SK-N-SH (cell line): ENCODE measurements at places on chromosomes 1 and 21. TPM values are rescaled to one million over a fixed set of nuclear protein-coding genes. Genes with fewer than 3 reads are reported as not detected.
A peak's percentile ranks its signal among the peaks of the same experiment; 100 is the strongest.

Gene SPRR2G
- not detected in 2 replicates for polyA plus RNA-seq

Gene RGS18
- not detected in 2 replicates for polyA plus RNA-seq

DNA sequence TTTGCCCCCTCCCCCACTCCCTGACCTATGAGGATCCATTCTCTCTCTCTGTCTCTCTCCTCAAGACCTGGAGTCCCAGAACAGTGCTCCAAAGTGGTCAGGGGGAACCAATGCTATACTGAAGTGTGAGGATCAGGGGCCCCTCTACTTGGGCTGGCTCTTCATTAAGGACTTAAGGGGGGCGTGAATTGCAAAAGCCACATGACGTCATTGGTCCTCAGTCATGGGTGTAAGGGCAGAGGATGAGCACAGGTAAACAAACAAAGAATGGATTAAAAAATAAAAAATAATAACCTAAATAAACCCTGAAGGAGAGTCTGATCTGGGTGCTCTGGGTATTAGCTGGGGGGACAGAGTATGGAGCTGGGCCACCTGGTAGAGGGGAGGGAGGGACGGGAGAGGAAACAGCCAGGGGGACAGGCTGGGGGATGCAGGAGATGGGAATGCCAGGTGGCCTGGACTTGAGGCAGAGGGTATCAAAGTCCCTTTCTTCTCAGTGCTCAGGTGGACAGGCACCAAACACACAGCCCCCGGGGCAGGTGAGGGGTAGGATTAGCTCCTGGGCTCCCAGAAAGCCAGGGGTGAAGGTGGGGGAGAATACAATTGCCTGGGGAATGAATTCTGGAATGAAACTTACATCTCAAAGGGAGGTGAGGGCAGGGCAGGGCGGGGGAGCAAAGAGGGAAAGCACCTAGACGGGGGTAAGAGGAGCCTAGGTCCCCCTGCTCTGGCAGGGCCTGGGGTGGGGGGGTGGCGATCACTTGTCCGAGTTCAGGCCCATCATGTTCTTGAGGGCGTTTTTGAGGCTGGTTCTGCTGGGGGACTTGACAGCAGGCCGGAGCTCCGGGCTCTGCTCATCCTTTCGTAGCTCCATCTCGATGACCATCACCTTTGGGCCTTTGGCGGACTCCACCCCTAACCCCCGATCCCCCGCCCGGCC is 4.6 kb downstream of the MPZ start:
- H3K27me3 ChIP-seq, result no peaks in the 10 kb centered on the region
- H3K36me3 ChIP-seq, result peaks cover 3% of the 10 kb centered on the region
- H3K4me3 ChIP-seq, result peak overlapping the region; percentile 79
- no peak overlapping the region for H3K27ac ChIP-seq

DNA sequence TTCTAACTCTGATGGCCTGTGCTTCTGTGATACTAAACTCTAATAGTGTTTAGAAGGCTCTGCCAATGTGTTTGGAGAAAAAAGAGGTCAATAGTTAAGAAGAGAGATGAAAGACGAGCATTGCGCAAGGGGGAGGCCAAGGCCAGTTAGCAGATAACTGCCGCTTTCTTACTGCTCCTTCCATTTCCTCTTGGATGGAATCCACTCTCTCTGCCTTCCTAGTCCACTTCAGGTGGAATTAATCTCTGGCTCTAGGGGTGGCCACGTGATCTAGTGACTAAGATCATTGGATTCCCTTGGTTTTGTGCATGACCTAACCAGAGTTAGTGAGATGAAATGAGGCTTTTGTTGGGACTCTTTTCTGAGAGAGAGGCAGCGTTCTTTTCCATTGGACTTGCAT is 148.3 kb downstream of the ACTL8 start:
- H3K27ac ChIP-seq, result no peak overlapping the region
- H3K4me1 ChIP-seq, result no peaks in the 10 kb centered on the region
- no peaks in the 10 kb centered on the region for H3K27me3 ChIP-seq
- H3K4me3 ChIP-seq, result no peak overlapping the region
- H3K36me3 ChIP-seq, result no peaks in the 10 kb centered on the region

- peaks cover 8% of the 10 kb centered on the region; the same call in 1 of the 2 replicates for H3K4me1 ChIP-seq
- peaks cover 28% of the 10 kb centered on the region for H3K36me3 ChIP-seq
- DNase-seq, result no peak
- peak overlapping the region; percentile 92 for H3K4me3 ChIP-seq
- no peak overlapping the region for H3K27ac ChIP-seq
These were observed 529 bp upstream of the MARCKSL1 start for GRCh38 chr1:32336591-32336932.

DNA sequence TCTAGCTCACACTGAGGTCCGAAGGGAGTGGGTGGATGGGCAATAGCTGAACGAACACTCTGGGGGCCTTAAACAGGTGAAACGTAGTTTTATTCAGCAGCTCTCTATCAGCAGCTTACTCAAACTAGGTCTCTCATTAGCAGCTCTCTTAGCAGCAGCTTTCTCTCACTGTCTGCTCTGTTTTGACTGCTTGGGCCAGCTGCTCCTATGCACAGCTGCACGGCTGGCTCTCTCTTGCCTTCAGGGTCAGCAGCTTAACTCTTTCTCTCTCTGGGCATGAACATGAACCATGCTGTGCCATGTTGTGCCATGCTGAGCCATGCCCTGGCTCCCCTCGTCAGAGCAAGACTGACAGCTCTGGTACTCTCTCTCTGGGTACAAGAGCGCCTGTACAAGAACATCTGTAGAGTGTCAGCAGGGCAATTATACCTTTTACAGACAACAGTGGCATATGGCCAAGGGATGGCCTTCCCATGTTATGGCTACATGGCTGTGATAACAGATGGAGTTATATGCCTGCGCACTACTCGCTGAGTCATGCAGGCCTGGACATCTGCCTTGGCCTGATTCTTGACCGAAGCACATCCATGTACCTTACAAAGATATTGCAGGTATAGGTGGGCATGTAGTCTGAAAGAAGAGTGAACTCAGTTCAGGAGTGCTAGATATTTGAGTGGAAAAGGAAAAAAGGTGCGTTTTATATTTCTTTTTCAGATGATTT is 152.4 kb downstream of the LEPR start:
- H3K4me3 ChIP-seq, result no peak overlapping the region
- H3K27ac ChIP-seq, result no peak overlapping the region
- H3K27me3 ChIP-seq, result no peaks in the 10 kb centered on the region
- H3K4me1 ChIP-seq, result no peaks in the 10 kb centered on the region

Gene PLEKHG5
- 14.7 and 14.9 TPM in 2 replicates for polyA plus RNA-seq

DNA sequence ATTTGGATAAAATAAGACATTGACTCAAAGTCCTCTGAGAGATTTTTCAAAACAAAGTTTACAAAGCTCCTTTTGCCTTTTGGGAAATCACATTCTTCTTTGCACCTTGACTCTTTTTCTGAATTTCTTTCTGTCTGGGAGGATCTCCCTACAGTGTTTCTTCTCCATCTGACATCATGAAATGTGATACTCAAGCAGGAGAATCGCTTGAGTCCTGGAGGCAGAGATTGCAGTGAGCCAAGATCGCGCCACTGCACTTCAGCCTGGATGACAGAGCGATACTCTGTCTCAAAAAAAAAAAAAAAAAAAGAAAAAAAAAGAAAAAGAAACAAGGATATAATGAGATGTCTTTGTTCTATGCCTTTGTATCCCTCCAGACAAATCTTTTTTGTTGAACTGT is 13.3 kb upstream of the GRIK1 start:
- no peak for DNase-seq
- H3K27ac ChIP-seq, result no peak overlapping the region
- H3K4me3 ChIP-seq, result no peak overlapping the region
- no peaks in the 10 kb centered on the region for H3K4me1 ChIP-seq

- no peaks in the 10 kb centered on the region; the same call in 1 of the 2 replicates for H3K27me3 ChIP-seq
- no peak overlapping the region for H3K27ac ChIP-seq
- no peak overlapping the region for H3K4me3 ChIP-seq
These were observed 104.6 kb downstream of the ZSCAN20 start for GRCh38 chr1:33576821-33577599.

Gene RGS5
- 260 and 290 TPM in 2 replicates for polyA plus RNA-seq

Gene ADAMTSL4
- 2.4 and 3.4 TPM in 2 replicates for polyA plus RNA-seq

DNA sequence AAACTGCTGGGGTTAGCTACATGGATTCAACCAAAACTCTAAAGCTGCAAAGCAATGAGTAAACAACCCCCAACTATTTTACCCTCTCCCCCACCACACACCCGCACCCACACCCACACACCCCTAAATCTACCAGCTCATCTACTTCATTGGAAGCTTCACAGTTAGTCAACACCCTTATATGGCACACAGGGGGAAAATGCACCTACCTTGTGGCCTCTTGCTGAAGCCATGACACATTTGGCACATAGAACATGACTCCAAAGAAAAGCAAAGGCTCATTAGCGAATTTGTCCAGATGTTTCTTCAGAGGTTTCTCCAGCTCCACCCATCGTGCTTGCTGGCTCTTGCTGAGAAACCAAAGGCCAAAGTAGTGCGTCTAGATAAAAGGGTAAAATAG is 99.8 kb downstream of the PTPN14 start:
- peak overlapping the region; percentile 86; the same call in 1 of the 2 replicates for H3K27ac ChIP-seq
- H3K27me3 ChIP-seq, result no peaks in the 10 kb centered on the region
- DNase-seq, result no peak
- peaks cover 69% of the 10 kb centered on the region for H3K4me1 ChIP-seq
- H3K4me3 ChIP-seq, result no peak overlapping the region

- H3K27me3 ChIP-seq, result no peaks in the 10 kb centered on the region
- peaks cover 6% of the 10 kb centered on the region; the same call in 1 of the 2 replicates for H3K4me1 ChIP-seq
- peak overlapping the region; percentile 11; the same call in 1 of the 2 replicates for H3K27ac ChIP-seq
- no peak overlapping the region for H3K4me3 ChIP-seq
These were observed 15.5 kb upstream of the SNX27 start for GRCh38 chr1:151596166-151596953.

- no peak overlapping the region for H3K4me3 ChIP-seq
- no peak for DNase-seq
- no peak overlapping the region for H3K27ac ChIP-seq
- H3K4me1 ChIP-seq, result no peaks in the 10 kb centered on the region
- H3K27me3 ChIP-seq, result peaks cover 12% of the 10 kb centered on the region; the same call in 1 of the 2 replicates
These were observed 12.2 kb upstream of the ACTRT2 start for GRCh38 chr1:3009021-3009420.

DNA sequence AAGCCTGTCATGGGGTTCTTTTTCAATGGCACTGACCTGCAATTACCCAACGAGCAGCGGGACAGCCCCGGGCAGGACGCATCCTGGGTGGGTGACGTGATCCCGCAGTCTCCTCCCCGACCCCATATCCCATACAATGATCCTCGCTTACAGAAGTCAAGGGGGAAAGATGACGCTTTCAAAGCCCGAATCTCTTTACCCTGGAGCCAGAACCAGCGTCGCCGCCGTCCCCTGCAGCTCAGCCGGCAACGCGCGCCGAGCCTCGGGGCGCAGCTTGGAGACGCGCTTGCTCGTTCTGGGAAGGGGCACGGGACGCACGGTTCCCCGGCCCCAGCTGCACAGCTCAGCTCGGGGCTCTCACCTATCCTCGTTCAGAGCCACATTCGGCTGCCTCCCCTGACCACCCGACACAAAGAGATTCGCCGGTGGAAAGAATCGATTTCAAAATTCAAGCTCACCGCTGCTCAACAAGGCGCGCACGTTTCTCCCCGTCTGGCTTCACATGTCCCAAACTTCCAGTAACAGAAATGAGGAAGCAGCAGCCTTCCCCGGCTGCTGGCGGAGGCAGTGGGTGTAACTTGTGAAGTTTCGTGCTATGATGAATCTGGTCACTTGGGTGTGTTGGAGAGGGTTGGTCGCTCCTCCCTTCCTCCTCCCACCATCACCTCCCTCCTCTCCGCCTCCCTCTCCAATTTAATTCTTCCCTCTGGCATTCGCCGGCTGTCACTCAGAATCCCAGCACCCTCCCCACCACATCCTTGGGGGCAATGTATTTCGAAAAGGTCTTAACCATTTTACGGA is at the start of gene TIAM1:
Gene TIAM1 (minus strand): TSS at position 582 of the 801 bp plus-strand sequence. CDS start 77,289 bp downstream, outside the sequence.
- peaks cover 13% of the 10 kb centered on the region; the same call in 1 of the 2 replicates for H3K4me1 ChIP-seq
- peak; percentile 64 for DNase-seq
- H3K27ac ChIP-seq, result no peak within 1 kb of the TSS
- no peaks in the 10 kb centered on the region for H3K36me3 ChIP-seq

DNA sequence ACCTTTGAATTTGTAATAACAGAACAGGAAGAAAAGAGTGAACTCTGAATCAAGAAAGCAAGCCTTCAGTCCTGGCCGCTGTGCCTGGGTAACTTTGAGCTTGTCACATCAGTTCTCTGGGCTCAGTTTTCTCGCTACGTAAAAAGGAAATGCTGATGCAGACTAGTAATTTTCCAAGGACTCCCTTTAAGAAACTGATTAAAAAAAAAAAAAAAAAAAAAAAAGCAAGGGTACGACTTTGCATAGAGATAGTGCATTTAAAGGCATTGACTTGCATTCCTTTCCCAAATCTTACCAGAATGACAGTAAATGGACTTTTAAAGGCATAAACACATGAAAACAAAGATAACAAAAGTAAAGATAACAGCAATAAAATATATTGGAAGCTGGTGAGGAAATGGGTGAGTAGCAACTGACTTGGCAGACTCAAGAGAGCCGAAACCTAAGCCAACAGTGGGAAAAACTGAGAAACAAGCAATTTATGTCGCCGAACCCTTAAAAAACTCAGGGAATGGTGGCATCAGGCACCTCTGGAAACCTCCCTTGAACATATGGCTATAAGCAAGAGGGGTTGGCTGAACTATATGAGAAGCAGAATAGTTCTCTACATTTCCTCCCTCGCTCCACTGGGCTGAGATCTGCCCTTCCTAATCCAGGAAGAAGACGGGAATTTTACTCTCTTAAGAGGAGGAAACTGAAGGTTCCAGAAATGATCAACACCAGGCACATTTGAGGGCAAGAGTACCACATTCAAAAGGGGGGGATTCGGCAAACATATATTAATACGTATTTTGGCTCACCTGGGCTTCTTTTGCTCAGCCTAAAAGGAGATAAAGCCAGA is 189.2 kb downstream of the CDC7 start:
- H3K27ac ChIP-seq, result no peak overlapping the region
- DNase-seq, result no peak
- H3K36me3 ChIP-seq, result no peaks in the 10 kb centered on the region
- H3K4me3 ChIP-seq, result no peak overlapping the region
- no peaks in the 10 kb centered on the region; the same call in 1 of the 2 replicates for H3K4me1 ChIP-seq

DNA sequence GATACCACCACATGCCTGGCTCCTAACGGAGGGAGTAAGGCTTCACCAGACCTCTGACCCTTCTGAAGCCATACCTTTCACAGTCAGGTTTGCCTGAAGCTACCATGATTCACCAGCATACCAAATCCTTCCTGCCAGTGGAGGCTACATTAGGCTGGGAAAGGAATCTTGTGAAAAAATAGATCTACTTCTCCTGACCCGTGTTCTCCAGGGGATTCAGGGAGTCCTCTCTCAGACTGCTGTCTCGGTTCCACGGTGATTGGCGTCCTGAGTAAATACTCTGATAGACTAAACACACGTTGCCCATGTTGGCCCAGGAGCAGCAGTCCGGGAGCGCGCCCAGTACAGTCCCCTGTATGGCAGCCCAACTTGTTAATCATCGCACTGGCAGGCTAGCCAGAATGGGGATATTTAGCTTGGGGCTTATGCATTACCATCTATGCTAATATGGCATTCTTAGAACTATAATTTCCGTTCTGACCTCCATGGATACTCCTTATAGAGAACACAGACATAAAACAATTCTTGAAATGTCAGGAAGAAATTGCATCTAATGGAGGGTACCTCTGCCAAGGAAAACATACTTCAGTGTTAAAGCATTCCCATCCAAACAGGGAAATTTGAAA is 173.2 kb downstream of the ROR1 start:
- H3K36me3 ChIP-seq, result no peaks in the 10 kb centered on the region
- no peaks in the 10 kb centered on the region for H3K27me3 ChIP-seq
- DNase-seq, result no peak
- no peak overlapping the region for H3K4me3 ChIP-seq

- H3K4me3 ChIP-seq, result no peak overlapping the region
- no peak for DNase-seq
- H3K27ac ChIP-seq, result no peak overlapping the region
These were observed 486.3 kb downstream of the PTBP2 start for GRCh38 chr1:97207868-97208267.
